ENCODE measurements at places on chromosomes 4 and X.

GRCh38 chr4:105273230-105273629 is 126.6 kb downstream of the TET2 start:
- DNase-seq, result no peak

- peak; percentile 29 for DNase-seq
Observed at GRCh38 chr4:87868522-87868921, 35.8 kb downstream of the MEPE start.

- DNase-seq, result peak; percentile 68
Observed at GRCh38 chr4:186067757-186068385, 1.1 kb upstream of the TLR3 start.

DNA sequence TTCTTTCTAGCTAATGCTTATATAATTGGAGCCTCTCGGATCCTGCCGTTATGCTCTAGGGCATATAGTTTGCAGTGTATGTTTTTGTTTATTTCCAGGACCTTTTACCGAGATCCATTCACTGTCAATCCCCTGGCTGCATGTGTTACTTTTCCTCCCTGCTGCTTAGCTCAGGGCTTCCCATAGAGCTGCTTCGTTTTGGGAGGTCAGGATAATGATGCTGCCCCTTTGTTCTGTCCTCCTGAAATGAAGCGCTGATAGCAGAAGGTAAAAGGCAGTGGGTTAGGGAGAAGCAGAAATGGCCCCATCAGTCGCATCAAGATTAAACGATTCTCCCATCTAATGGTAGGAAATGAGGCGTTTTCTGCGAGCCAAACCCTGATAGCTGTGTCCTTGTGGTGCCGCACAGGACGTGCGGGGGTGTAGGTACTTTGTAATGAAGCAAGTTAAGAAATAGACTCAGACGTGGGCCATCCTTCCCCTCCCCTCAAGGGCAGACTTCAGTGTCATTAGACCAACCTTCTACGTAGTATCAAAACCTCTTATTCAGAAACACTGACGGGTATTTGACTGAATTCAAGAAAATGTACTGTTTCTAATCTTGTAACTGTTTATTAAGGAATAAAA is 37.3 kb downstream of the AFF2 start:
- DNase-seq, result no peak

DNA sequence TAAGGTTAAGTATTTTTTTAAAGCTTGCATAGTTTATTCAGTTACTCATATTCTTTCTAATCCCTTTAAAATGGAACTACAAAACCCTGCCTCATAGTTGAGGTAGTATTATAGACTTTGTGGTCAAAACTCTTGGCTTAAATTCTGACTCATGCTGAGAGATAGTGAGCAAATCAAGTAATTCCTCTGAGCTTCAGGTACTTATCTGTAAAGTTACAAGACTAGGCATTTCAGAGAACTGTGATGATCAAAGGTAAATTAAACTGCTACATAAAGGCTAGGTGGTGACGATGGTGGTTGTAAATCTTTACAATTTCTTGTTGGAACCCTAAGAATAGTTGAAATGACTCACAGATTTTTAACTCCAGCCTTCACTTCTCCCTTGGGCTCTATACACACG is 3.2 kb upstream of the CLOCK start:
- DNase-seq, result peak; percentile 75

GRCh38 chr4:7645956-7646355 is 211.2 kb upstream of the PSAPL1 start:
- DNase-seq, result no peak

DNA sequence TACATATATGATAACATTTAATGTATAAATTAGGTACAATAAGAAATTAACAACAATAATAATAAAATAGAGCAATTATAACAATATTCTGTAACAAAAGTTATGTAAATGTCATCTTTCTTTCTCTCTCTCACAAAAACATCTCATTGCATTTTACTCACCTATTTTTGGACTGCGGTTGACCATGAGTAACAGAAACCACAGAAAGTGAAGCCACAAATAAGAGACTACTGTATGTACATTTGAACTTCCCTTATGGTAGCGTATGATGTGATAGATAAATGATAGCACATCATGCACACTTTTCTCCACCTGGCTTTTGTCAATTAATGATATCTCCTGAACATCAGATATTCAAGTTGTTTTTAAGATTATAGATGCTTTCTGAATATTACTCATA is 80.5 kb downstream of the HNRNPD start:
- no peak for DNase-seq

DNA sequence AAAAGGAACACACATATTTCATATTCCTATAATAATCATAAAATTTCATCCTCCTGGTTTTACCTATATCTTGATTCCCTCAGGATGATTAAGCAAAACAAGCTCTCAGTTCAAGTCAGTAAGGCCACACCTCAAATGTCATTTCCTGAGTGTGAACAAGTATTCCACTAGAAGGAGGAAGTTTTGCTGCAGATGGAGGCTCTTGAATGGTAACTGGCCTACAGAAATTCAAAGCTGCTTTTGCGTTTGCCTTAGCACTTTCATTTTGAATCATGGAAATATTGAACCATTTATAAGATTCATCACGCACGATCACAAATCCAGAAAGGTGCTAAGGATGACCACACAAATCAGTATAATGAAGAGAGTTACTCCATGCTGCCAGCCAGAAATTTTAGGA is 254.4 kb upstream of the CXXC4 start:
- DNase-seq, result no peak

DNA sequence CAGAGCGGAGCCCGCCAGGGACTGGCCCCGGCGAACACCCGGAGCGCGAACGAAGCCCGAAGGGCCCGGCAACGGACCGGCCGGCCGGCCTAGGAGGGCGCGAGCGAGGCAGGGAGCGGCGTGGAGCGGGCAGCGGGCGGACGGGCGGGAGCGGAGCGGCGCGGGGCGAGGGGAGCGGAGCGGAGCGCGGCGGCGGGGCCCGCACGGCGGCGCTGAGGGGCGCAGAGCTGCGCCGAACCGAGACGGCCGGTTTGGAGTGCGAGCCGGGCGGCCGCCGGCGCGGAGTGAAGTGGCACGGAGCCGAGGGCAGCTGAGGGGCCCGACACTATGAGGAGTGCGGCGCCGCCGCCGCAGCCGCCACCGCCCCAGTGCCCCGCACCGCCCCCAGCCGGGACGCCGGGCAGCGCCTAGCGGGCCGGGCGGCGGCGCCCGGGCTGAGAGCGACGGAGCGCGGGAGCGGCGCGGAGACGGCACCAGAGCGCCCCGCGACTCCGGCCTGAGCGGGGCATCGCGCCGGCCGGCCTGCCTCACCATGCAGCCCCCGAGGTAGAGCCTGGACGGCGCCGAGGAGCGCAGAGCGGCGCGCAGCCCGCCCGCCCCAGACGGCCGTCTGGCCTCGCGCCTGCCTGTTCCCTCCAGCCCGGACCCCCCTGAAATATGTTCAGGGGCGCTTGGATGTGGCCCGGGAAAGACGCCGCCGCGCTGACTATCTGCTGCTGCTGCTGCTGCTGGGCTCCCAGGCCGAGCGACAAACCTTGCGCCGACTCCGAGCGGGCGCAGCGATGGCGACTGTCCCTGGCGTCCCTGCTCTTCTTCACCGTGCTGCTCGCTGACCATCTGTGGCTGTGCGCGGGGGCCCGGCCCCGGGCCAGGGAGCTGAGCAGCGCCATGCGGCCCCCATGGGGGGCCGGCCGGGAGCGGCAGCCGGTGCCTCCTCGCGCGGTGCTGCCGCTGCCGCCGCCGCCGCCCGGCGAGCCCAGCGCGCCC is 793 bp downstream of the NALF2 start:
- DNase-seq, result no peak

DNA sequence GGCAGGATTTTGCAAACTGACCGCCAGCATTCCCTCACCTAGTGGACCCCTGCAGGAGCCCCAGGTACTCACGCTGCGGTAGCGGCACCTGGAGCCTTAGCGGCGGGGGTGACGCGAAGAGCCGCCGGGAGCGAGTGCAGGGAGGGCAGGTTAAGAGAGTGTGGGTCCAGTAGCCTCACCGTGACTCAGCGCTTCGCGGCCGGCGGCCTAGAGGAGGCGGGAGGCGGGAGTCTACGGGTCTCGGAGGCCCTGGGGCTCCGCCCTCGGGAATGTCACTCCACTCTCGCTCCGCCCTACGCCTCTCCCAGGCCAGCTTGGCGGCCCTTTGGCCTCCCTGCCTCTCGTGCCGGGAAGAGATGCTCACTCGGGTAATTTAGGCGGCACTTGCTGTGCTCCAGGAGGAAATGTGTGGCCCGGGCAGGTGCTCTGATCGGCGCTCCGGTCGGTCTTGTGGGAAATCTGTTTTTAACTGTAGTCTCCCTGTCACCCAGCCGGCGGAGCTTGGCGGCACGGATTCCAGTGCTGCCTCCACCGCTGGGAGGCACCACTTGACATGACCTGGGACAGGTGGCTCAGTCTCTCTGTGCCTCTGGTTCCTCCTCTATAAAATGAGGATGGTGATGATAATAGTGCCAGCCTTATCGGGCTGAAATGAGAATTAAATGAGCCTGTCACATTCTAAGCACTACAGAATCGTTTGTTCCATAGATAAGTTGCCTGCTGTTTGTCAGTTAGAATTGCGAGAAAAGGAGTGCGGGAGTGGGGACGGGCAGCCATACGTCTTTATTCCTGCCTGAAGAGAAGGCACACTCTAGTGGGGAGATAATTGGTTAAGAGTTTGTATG is at the start of gene PIR:
TSS of gene PIR (minus strand) at position 216 of the 845 bp plus-strand sequence. CDS start 2,076 bp downstream, outside the sequence.
- peak; percentile 83 for DNase-seq

GRCh38 chrX:148049441-148049840 is 68.3 kb downstream of the FMR1NB start:
- peak; percentile 5 for DNase-seq

DNA sequence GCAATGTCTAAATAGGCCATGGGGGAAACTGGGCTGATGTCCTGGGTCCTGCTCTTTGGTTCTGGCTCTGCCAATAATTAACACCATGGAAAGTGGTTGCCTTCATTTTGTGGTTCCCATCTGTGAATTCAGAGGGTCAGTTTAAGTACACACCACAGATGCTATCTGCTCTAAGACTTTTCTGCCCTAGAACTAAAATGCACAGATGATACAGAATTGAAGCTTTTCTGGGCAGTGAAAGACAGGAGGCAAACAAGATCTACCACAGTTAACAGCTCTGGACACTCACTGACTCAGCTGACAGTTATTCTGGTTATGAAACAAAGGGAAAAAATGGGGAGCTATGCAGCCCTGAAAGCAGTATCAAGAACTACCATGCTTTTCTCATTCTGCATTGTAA is 37.3 kb downstream of the APBB2 start:
- no peak for DNase-seq

GRCh38 chr4:20844311-20844710 is 144.1 kb downstream of the PACRGL start:
- no peak for DNase-seq

DNA sequence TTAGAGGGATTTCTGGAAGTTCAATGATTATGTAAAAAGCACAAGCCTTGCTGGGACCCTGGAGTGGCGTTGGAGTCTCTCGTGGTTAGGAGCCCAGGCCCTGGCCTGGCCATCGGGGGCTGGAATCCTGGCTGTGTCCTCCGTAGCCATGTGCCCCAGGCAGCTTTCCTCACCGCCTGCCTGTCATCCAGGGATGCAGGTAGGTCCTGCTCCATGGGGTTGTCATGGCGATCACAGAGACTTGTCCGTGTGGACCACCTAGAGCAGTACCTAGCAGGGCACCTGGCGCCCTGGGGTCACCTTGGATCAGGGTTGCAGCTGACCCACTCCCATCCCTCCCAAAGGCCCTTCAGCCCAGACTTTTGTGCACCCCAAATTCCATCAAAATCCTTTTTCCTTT is 30.2 kb upstream of the WFS1 start:
- DNase-seq, result no peak

- no peak for DNase-seq
Observed at GRCh38 chr4:114649908-114650307, 51.3 kb downstream of the UGT8 start.

- peak; percentile 85 for DNase-seq
Observed at GRCh38 chr4:168796362-168797106, 213.5 kb downstream of the CBR4 start.

GRCh38 chr4:142574306-142574705 is 271.8 kb downstream of the INPP4B start:
- DNase-seq, result no peak

DNA sequence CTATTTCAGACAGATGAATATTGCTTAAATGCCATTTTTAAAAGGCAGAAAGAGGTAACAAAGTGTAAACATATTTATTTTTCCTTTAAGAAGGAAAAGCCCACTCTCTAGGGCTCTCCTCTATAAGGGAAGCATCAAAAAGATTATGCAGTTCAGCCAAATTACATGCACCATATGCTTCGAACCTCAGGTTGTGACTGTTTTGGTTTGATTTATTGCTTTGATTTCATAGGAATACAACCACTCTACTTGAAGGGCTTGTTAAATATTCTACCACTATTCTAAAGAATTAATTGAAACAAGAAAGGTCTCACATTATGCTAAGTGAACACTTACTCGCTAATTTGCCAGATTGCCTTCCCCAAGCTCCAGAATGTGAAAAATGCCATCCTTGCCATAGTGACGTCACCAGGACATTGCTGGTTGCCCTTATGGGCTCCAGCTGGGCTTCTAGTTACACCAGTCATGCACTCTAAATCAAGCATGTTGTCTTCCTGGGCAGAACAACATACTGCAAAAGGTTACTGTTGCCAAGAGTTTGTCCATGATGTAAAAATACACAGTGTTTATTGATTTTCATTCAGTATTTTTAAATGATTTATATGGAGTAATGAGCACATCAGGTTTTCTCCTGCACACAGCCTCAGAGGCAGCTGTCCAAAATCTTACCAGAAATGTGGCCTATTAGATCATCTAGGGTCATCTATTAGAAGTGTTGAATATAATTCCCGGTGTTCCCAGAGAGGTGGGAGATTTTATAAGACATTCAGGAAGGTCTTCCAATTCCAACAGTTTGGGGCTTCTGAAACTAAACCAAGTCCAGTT is 164.4 kb upstream of the RAPGEF2 start:
- DNase-seq, result no peak

DNA sequence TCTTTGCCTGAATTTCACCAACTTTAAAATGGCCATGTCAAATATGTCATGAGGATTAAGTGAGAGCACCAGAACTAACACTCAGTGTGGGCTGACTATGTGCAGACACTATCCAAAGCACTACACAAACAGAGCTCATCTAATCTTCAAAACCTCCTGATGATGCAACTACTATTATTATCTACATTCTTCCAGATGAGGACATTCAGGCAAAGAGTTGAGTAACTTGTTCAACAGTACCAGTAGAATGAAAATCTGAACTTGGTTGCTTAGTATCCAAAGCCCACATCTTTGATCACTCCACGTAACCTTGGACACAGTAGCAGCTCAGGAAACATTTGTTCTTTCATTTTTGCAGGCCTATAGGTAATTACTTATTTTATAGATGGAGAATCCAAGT is 90.1 kb downstream of the ATP8A1 start:
- DNase-seq, result no peak

DNA sequence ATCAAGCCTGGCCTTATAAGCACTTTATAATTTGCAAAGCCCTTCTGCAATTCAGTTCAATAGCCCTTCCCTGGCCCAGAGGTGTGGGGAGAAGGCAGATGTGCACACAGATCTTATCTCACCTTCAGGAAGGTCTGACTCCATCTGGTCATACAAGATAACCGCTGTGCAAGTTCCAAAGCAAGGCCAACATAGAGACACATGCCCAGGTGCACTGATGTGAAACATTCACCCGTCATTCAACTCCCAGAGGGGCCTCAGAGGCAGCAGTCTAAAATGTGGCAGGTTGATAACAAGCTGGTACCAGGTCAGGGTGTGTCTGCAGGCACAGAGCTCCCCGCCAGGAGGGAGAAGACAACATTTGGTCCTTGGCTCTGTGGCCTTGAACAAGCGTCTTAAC is 10.9 kb upstream of the WFS1 start:
- DNase-seq, result no peak

Measured in large intestine (tissue), 12 donors.